ENCODE measurements at places on chromosomes 2 and 18. TPM values are rescaled to one million over a fixed set of nuclear protein-coding genes. Genes with fewer than 3 reads are reported as not detected.

- DNase-seq: no peak
- peaks cover 9% of the 10 kb centered on the region for H3K36me3 ChIP-seq
- H3K27me3 ChIP-seq: no peaks in the 10 kb centered on the region
- H3K27ac ChIP-seq: no peak overlapping the region
- no peak overlapping the region for H3K4me3 ChIP-seq
These were observed 6.2 kb downstream of the LTBP1 start for GRCh38 chr2:32952761-32953476.

GRCh38 chr18:48445540-48445939 is 36.4 kb upstream of the ZBTB7C start:
- peak; percentile 57 for DNase-seq
- no peak overlapping the region for H3K4me3 ChIP-seq
- peaks cover 2% of the 10 kb centered on the region for H3K4me1 ChIP-seq
- H3K36me3 ChIP-seq: no peaks in the 10 kb centered on the region
- H3K27ac ChIP-seq: no peak overlapping the region

DNA sequence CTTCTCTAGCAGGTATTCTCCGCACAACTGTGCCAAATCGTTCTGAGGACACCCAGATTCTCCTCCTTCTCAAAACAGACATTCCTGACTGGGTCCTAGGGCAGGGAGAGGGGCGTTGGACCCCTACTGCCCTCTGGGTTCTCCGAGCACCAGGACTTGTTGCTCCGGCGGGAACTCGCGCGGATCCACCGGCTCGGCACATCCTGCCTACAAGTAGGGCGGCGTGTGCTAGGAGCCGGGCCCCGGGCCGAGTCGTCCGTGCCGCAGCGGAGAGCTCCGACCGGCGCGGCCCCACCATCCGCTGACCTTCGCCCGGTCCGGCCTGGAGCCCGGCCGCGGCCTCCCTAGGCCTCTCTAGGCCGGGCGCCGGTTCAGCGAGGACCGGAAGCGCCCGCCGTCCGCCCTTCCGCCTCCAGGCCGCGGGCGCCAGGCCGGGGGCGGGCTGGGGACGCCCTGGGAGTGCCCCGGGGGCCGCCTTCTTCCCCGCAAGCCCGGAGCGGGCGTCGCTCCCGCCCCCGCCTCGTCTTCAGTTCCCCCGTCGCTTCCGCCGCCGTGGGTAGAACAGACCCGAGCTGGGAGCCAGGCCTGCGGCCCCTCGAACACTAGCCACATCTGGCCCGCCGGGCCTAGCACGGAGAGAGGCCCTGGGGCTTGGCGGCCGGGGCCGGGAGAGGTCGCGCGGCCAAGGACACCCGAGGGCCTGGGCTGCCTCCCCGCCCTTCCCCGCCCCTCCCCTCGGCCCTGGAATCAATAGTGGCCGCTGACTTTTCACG is 7.6 kb upstream of the ONECUT2 start:
- peaks cover 3% of the 10 kb centered on the region for H3K27me3 ChIP-seq
- H3K4me3 ChIP-seq: peak overlapping the region; percentile 65
- no peaks in the 10 kb centered on the region for H3K36me3 ChIP-seq
- H3K27ac ChIP-seq: peak overlapping the region; percentile 95
- H3K4me1 ChIP-seq: peaks cover 34% of the 10 kb centered on the region
- DNase-seq: no peak

- peak overlapping the region; percentile 69 for H3K27ac ChIP-seq
- peaks cover 14% of the 10 kb centered on the region for H3K4me1 ChIP-seq
- H3K27me3 ChIP-seq: no peaks in the 10 kb centered on the region
- no peak for DNase-seq
- no peak overlapping the region for H3K4me3 ChIP-seq
These were observed 56.3 kb downstream of the TIMM21 start for GRCh38 chr18:74204526-74205152.

GRCh38 chr2:24122366-24123194 is 554 bp downstream of the PFN4 start:
- H3K27ac ChIP-seq: peak overlapping the region; percentile 91
- DNase-seq: no peak
- H3K36me3 ChIP-seq: peaks cover 5% of the 10 kb centered on the region
- no peaks in the 10 kb centered on the region for H3K27me3 ChIP-seq

The AFF3 gene
- total RNA-seq: 7.3 TPM

DNA sequence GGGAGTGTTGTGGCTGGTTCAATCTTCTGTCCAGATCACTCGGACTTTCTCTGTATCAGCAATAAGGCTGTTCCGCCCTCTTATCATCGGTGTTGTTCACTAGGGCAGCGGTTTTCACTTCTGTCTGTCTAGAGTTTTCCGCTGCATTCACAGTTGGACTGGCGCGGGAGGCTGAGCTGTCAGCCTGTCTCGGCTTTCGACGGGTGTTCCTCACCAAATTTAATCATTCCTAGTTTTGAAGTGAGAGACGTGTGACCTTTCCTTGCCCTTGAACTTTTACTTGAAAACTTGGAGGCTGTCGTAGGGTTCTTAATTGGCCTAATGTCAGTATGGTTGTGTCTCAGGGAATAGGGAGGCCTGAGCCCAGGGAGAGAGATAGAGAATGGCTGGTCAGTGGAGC is 108.3 kb downstream of the NFATC1 start:
- H3K27ac ChIP-seq: no peak overlapping the region
- H3K4me1 ChIP-seq: no peaks in the 10 kb centered on the region
- H3K36me3 ChIP-seq: no peaks in the 10 kb centered on the region
- H3K27me3 ChIP-seq: peaks cover 16% of the 10 kb centered on the region

The BMP10 gene
- not detected for total RNA-seq

The FBXO48 gene
- total RNA-seq: 1.2 TPM

The TCF4 gene
- 56.8 TPM for total RNA-seq

- peaks cover 13% of the 10 kb centered on the region for H3K4me1 ChIP-seq
- H3K36me3 ChIP-seq: no peaks in the 10 kb centered on the region
- H3K27ac ChIP-seq: no peak overlapping the region
- no peak overlapping the region for H3K4me3 ChIP-seq
- no peak for DNase-seq
- peaks cover 3% of the 10 kb centered on the region for H3K27me3 ChIP-seq
These were observed 94.4 kb downstream of the NRP2 start for GRCh38 chr2:205776720-205777119.

The CFC1 gene
- 27.7 TPM for total RNA-seq

- H3K36me3 ChIP-seq: no peaks in the 10 kb centered on the region
- no peaks in the 10 kb centered on the region for H3K27me3 ChIP-seq
- DNase-seq: no peak
- H3K27ac ChIP-seq: no peak overlapping the region
These were observed 927.8 kb downstream of the SUCLG1 start for GRCh38 chr2:83531206-83531826.

GRCh38 chr2:18980104-18980785 is 378.2 kb downstream of the OSR1 start:
- no peaks in the 10 kb centered on the region for H3K27me3 ChIP-seq
- H3K27ac ChIP-seq: no peak overlapping the region
- H3K36me3 ChIP-seq: no peaks in the 10 kb centered on the region
- no peak for DNase-seq
- no peak overlapping the region for H3K4me3 ChIP-seq

The CTIF gene
- total RNA-seq: 26.4 TPM

DNA sequence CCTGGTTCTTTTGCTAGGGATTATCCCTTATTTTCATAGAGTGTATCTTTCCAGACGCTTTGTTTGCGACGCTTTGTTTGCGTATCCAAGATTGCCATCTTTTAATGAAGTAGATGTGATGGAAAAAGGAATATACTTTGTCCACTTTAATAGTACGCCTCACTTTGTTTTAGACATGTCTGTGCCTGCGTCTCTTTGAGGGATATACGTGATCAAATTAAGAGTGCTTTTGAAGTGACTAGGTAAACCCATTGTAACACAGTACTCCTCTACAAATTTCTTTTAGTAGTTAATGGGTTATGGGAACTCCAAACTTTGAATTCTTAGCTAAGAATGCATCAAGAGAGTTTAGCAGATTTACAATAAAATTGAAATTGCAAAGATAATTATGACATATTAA is 27.9 kb downstream of the ACSL3 start:
- no peak for DNase-seq
- no peaks in the 10 kb centered on the region for H3K27me3 ChIP-seq
- H3K27ac ChIP-seq: no peak overlapping the region
- H3K4me3 ChIP-seq: no peak overlapping the region
- H3K4me1 ChIP-seq: peaks cover 14% of the 10 kb centered on the region

- DNase-seq: no peak
- H3K36me3 ChIP-seq: no peaks in the 10 kb centered on the region
- H3K27me3 ChIP-seq: peaks cover 2% of the 10 kb centered on the region
These were observed 135.9 kb downstream of the TPGS2 start for GRCh38 chr18:36692921-36693332.

The ANO7 gene
- total RNA-seq: 3.0 TPM

The CAPG gene
- 56.1 TPM for total RNA-seq

DNA sequence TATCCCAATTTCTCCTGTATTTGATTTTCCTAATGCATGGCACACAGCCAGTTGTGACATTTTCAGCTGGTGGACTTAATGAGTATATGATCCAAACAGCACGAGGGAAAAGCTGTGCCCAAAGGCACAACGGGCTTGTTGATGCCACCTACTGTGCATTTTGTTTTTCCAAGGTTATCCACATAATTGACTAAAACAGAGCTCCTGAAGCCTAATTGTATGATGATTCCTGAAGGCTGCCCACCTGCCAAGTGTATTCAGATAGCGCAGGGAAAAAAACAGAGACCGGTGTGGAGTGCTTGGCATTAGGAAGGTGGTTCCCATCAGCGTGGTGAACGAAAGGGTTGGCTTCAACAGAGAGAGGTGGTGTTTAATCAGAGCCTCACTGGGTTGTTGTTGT is 14.9 kb downstream of the RBMS1 start:
- H3K36me3 ChIP-seq: peaks cover 2% of the 10 kb centered on the region
- peaks cover 17% of the 10 kb centered on the region for H3K4me1 ChIP-seq
- DNase-seq: no peak
- no peak overlapping the region for H3K4me3 ChIP-seq
- no peaks in the 10 kb centered on the region for H3K27me3 ChIP-seq

DNA sequence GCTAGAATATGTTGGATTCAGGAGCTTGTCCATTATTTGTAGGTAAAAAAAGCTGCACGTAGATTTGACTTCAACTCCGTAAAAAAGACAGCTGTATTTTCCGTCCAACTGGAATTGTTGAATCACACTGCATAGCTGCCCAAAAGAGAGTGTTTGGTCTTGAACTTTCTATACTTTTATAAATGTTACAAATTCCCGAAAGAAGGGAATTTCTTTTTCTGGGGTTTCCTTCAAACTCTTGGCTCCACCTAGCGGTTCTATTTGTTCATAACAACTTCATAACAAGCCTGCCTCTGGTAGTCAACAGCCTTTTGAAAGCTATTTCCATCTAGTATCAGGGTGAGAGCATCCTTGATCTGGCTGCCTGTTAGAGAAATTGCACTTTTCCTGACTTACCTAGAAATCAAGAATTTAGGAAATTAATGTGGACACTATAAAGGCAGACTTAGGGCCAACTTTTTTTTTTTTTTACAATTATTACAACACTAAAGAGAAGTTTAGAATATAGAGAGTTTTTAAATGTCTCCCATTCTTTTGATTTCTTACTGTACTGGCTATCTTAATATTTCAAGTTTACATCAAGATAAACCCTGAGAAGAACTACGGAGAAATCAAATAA is 48.1 kb downstream of the TMEM185B start:
- H3K27me3 ChIP-seq: no peaks in the 10 kb centered on the region
- no peak for DNase-seq
- no peak overlapping the region for H3K4me3 ChIP-seq
- peaks cover 16% of the 10 kb centered on the region for H3K36me3 ChIP-seq
- H3K27ac ChIP-seq: no peak overlapping the region
- peaks cover 3% of the 10 kb centered on the region for H3K4me1 ChIP-seq

DNA sequence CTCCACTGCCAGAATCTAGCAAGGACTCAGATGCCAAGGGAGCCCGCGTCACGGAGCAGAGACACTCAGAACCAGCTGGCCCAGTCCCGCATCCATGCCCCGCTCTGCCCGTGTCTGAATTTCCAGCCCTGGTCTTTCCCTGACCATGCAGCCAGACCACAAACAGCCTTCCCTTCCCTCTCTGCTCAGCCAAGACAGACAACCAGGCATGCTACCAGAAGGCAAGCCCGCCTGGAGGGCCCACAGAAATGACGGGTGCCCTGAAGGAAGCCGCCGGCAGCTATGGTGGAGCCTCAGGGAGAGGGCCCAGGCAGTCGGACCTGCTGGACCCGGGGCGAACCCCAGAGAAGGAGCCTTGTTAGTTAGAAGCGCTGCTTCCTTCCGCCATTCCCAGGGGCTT is 45.1 kb upstream of the MAL start:
- no peaks in the 10 kb centered on the region for H3K4me1 ChIP-seq
- H3K27ac ChIP-seq: no peak overlapping the region
- peaks cover 23% of the 10 kb centered on the region for H3K27me3 ChIP-seq
- DNase-seq: no peak
- H3K36me3 ChIP-seq: no peaks in the 10 kb centered on the region
- H3K4me3 ChIP-seq: no peak overlapping the region

DNA sequence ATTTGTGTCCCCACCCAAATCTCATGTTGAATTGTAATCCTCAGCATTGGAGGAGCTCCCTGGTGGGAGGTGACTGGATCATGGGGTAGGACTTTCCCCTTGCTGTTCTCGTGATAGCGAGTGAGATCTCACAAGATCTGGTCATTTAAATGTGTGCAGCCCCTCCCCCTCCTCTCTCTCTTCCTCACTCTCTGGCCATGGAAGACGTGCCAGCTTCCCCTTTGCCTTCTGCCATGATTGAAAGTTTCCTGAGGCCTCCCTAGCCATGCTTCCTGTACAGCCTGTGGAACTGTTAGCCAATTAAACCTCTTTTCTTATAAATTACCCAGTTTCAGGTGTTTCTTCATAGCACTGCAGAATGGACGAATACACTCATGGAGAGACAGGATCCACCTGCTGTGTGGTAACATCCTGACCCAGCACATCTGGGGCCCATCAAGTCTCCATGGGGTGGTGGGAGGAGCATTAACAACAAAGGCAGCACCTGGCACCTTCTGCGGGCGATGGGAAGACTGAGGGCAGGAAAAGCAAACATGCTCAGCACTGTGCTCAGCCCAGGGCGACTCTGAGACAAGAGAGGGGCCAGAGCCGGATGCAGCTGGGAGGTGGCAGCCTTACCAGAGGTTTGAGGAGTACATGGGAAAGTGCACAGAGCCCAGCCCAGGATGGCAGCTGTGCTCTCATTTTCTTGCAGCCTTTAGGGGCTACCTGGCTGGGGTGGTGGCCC is 16.2 kb upstream of the ALPP start:
- peaks cover 2% of the 10 kb centered on the region for H3K4me1 ChIP-seq
- H3K27ac ChIP-seq: no peak overlapping the region
- no peaks in the 10 kb centered on the region for H3K27me3 ChIP-seq
- H3K4me3 ChIP-seq: no peak overlapping the region
